Fibroblast of skin of left quadriceps (primary cell): ENCODE measurements at places on chromosomes 16 and 17.

GRCh38 chr17:30248786-30249185 lies 13.3 kb upstream of the SLC6A4 start:
- DNase-seq, result no peak

DNA sequence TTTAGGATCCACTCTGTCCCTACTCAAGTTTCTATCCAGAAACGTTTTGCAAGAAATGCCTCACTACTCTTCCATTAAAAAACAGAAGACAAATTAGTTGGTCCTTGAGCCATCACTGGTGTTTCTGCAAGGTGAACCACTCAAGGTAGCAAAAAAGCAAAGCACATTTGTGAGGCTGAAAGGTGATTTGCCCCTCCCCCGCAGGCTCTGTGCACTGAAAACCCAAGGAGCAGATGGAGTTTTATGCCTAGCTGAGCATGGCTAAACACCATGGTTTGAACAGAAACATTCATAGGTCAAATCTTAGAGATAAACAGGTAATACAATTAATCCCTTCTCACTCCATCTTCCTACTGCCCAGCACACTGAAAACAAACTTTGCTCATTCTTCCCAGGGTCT lies 538.2 kb upstream of the CDH5 start:
- no peak for DNase-seq

DNA sequence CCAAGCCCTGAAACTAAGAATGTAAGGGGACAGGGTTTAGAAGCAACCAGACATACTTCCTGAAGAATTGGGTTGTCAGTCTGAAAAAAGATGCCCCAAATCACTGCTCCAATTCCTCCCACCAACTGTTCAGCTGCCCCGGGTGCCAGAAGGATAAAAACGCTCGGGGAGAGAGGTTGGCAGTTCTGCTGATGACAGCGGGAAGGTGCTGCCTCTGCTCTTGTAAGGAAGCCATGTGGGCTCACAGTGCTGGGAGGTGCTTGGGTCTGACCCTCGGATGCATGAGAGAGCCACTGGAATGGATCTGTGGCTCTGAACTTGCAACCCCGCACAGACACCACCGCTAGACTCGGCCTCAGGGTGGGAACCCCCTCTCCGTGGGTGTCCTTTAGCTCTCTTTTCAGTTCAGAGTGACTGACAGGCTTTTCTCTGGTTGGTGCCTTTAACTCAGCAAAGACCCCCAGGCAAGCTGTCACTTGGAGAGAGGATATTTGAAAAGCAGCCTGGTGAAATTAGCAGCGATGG lies 364.8 kb upstream of the RBFOX1 start:
- no peak for DNase-seq

- no peak for DNase-seq
These were observed 7.7 kb upstream of the PCTP start for GRCh38 chr17:55743103-55743679.

DNA sequence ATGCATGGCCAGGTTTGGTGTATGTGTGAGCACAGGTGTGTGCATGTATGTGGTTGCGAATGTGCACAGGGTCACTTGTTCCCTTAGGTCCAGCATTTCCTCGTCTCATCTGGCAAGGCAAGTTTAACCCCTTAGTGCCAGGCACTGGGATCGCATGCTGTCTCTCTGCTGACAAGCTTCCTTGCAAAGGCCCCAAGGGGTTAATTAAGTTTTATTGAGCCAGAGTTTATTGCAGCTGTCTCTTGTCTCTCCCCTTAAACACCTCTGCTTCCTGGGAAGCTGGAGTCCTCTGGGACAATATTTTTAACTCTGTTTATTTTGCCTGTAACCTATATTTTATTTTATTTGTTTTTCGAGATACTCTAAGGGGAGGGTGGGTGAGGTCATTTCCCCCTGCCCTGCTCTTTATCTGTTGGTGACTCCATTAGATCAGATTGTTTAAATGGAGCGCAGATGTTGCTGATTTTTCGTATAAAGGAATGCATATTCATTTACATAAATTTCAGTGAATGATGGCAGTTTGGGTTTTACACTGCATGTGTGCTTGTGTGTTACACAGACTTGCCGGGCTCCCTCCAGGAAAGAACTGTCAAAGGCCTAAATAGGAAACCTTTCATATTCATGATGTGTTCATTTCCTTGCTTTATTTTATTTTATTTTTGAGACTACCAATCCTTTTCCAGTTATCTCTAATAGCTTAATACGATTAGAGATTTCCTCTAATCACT lies 99.7 kb downstream of the CBLN1 start:
- no peak for DNase-seq

- no peak for DNase-seq
These were observed 67.2 kb downstream of the PARN start for GRCh38 chr16:14562691-14563491.

DNA sequence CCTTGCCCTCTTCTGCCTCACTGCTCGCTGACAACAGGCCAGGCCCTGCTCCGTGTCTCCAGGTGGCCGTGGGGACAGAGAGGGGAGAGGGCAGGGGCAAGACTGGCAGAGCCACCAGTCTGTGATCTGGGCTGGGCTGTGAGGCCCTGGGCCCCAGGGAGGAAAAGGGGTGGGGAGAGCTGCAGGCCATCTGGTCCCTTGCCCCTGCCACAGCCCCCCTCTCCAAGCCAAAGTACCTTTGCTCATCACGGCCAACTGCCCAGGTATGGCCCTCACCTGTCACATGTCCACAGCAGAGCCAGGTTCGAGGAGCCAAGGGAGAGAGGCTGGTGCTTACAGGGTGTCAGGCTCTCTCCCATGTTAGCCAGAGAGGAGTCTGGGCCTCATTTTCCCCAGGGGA lies 91.4 kb upstream of the LHX1 start:
- DNase-seq, result no peak

DNA sequence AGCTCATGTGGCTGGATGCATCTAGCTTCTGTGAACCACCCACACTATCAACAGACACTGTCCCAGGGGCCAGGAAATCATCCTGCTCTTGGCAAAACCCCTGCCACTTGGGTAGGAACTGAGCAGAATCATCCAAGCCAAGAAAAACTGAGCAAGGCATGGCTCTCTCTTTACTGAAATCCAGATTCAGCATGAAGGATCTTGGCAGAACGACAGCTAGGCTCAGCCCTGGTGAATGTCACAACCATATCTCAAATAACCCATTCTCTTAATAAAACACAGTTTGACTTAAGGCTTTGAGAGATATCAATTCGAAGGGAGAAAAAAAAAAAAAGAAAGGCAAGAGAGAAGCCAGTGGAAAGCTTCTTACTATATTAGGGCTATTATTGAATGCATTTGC lies 72.2 kb downstream of the MAF start:
- no peak for DNase-seq

GRCh38 chr17:6422654-6423241 lies 12.2 kb downstream of the AIPL1 start:
- no peak for DNase-seq

DNA sequence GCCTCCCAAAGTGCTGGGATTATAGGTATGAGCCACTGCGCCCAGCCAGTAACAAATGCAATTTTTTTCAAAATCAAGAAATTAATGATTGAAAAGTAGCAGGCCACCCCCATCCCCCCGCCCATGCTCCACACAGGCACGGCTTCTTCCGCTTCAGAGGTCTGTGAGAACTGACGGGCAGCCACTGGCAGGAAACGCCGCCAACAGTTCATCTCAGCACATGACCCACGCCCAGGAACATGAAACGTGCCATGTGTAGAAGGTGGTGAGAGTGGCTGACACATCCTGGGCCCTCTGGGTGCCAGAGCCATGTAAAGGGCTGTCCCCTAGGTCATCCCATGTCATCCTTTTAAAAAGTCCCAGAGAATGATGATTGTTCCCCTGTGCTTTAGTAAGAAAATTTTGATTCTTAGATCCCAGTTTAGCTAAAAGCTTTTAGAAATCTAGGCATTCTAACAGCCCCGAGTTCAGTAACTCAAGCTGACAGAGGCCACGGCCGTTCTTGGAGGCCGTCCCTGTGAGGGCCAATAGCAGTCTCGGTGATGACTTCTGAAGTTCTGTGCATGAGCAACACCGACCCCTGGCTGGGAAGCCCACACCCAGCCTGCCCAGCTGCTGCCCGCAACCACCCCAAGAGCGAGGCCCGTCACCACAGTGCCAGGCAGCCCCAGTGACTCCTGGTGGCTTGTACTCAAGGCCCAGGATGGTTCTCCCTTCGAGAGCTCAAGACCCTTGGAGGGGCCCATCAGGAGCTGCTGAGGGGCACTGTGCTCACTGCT lies 52.1 kb downstream of the KLHDC4 start:
- no peak for DNase-seq

GRCh38 chr16:64829678-64830077 lies 292.2 kb downstream of the CDH11 start:
- DNase-seq, result no peak

GRCh38 chr17:63116228-63116627 lies 150.2 kb downstream of the TANC2 start:
- DNase-seq, result no peak

- no peak for DNase-seq
These were observed 4.3 kb downstream of the ALDOA start for GRCh38 chr16:30069611-30070462.
